ENCODE measurements at places on chromosomes 6 and 20.

GRCh38 chr6:108598305-108598863, 37.7 kb downstream of the FOXO3 start:
- peak; percentile 47 for DNase-seq

- DNase-seq = no peak
Observed at GRCh38 chr6:19317431-19317986, 519.7 kb upstream of the ID4 start.

GRCh38 chr6:151553416-151554165, 59.8 kb downstream of the CCDC170 start:
- DNase-seq = no peak

DNA sequence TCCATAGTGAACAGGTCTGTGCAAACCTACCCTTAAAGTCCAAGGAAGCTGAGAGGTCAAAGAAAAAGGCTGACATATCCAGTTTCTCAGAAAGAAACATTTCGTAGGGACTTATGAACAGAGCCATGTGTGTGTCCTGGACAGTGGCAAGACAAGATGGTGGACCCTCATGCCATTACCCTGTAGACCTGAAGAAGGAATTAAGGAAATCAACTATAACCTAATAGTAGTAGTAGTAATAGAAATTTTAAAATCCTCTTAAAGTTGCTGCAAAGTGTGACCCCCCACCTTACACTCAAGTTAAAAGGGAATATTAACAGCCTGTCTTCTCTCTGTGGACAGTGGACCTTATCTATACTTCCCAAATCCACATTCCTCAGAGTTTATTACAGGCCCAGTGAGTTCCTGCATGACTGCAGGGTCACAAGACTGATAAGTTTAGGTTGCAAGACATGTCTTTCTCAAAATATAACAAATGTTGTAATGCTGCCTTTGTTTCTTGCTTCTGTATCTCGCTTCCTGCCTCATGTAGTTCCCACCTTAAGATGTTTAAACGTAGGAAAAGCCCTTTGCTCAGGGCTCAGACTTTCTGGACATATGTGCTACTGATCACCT, 10.6 kb downstream of the IL22RA2 start:
- DNase-seq = no peak

- DNase-seq = no peak
Observed at GRCh38 chr6:91941838-91942237, 1355.0 kb upstream of the MAP3K7 start.

GRCh38 chr20:62822788-62823651, 6.2 kb downstream of the COL9A3 start:
- DNase-seq = no peak

GRCh38 chr6:116881236-116881635, 4.2 kb downstream of the RFX6 start:
- no peak for DNase-seq

DNA sequence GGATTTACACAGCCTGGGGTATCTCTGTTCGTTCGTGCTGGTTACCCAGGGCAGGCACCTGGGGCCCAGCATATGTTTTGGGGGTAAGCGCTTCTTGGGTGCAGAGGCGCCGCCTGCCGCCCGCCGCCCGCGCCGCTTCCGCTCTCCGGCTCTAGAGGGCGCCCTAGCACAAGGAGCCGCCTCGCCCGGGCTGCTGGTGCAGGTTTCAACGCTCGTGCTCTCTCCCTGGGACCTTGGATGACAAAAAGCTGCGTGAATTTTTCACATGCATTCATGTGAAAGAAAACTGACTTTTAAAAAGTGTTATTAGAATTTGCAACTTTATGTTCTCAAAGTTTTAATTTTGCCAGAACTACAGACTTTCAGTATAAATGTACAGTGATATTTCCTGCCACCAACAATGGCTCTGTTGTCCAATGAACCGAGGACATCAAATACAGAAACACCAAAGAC, 32.5 kb downstream of the PRR18 start:
- DNase-seq = no peak

GRCh38 chr6:90500458-90500857, 86.4 kb downstream of the MAP3K7 start:
- DNase-seq = no peak

- DNase-seq = no peak
Observed at GRCh38 chr6:74742793-74743508, 462.9 kb downstream of the COL12A1 start.

- DNase-seq = no peak
Observed at GRCh38 chr6:62808565-62809293, 402.5 kb upstream of the FKBP1C start.

DNA sequence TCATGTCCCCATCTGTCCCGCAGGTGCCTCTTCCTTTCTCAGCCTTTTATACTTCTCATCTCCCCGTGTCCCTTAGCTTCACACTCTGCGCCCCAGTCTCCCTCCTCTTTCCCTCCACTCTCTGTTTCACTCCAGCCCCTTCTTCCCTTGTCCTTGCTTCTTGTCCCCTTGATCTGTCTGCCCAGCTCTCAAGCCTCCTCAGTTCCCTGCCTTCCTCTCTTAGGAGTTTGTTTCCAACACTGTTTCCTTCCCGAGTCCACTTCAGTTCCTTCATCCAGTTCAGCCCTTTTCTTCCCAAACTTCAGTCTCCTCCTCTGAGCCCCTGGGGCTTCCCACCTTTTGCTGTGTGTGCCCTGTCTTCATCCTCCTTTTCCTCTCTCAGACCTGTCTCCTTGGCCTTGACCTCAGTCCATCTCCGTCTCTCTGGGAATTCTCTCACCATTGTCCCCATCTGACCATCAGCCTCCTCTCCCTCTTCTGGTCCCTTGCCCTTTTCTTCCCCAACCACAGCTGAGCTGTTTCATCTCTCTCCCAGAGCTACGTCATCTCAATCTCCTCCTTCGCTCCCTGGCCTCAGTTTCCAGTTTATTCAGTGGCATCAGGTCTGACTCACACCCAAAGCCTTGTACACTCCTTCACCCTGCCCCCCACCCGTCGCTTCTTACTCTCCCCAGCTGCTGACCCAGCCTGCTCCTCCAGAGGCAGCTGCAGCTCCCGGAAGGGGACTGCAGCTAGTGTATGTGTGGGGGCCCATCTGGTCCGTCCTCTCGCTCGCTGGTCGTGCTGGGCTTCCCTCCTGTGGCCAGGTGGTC, 2.7 kb upstream of the DDR1 start:
- no peak for DNase-seq

DNA sequence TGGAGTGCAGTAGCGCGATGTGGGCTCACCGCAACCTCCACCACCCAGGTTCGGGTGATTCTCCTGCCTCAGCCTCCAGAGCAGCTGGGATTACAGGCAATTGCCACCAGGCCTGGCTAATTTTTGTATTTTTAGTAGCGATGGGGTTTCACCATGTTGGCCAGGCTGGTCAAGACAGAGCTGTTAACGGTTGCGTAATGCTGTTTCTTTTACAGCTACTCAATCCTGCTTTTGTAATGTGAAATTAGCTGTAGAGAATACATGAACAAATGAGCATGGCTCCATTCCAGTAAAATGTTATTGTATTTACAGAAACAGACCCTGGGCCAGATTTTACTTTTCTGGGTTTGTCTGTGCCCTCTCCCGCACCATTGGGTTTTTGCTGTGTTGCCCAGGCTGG, 1.9 kb downstream of the PNLDC1 start:
- no peak for DNase-seq

GRCh38 chr20:1327827-1328679, 886 bp downstream of the SDCBP2 start:
- no peak for DNase-seq

DNA sequence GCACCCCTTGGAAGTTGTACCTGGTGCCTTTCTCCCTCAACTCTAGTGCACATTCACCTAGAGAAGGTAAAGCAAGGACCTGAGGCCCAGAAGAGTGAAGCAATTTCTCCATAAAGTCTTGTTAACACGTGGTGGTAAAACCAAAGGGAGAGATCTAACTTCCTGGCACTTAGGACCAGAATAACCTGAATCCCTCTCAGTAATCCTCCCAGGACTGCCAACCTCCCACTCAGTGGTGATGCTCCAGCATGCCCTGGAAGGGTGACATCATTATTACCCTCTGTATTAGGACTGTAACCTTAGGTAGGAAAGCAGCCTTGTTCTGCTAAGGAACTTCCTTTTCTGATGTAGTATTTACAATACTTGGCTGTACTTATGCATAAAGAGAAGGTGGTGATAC, 330.6 kb upstream of the MARCKS start:
- DNase-seq = no peak

- DNase-seq = no peak
Observed at GRCh38 chr20:5074232-5074674, 45.5 kb downstream of the PCNA start.

DNA sequence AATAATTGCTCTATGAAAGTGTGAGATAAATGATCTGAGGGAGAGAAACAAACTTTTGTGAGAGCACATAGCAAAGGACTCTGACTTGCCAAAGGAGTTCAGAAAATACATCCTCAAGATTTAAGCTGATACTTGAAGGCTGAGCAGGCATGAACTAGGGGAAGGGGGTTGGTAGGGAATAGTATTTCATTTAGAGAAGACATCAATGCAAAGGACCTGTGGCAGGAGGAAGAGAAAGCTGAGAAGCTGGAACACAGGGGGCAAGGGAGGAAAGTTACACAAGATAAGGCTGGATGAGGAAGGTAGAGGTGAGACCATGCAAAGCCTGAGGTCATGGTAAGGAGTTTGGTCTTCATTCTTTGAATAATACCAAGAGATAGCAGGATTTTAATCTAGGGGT, 50.6 kb downstream of the NCOA6 start:
- DNase-seq = no peak

- DNase-seq = no peak
Observed at GRCh38 chr6:382883-383810, 8.4 kb upstream of the IRF4 start.

DNA sequence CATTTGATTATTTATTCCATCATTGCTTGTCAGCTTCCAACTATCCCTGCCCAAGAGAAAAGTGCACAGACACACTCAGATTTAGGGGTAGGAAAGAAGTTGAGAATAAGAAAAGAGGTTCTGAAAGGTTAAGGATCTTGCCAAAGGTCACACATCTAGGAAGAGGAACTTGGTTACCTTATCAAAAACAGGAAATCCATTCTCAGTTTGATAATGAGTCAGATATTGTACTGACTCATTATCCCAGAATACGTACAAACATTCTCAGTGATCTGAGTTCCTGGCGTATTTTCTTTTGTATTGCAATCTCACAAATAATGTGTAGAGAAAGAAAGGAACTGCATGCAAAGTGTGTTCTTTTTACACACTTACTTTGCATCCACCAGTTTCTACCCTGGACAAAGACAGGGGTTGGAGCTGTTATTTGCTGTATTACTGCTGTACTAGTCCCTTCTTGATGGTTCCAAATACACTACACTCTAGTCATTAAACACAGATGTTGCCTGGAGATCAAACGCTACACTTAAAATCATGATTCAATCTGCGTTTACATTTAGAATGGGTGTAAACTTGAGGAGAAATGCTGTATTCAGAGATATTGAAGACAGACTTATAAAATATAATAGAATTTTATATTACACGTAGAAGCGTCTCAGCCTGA, 545.7 kb downstream of the PRKN start:
- DNase-seq = no peak

GRCh38 chr6:7201732-7202541, 94.2 kb downstream of the RREB1 start:
- no peak for DNase-seq

GRCh38 chr6:106556368-106556960, 72.8 kb downstream of the RTN4IP1 start:
- DNase-seq = no peak
